Stimulated activated naive CD8-positive, alpha-beta T cell treated with anti-CD3 and anti-CD28 coated beads, Interleukin-15, Interleukin-2, amounts not matched to agents 100 U/mL and 50 U/mL, for 24 hours (primary cell): ENCODE measurements at places on chromosomes 6 and 20.

- DNase-seq = no peak
These were observed 152.5 kb downstream of the FOXC1 start for GRCh38 chr6:1762203-1762602.

- DNase-seq = no peak
These were observed 124.8 kb downstream of the SH3BGRL2 start for GRCh38 chr6:79755967-79756366.

- DNase-seq = no peak
These were observed 408.7 kb downstream of the MMUT start for GRCh38 chr6:49054311-49054710.

GRCh38 chr6:167589615-167589940, 237.1 kb upstream of the AFDN start:
- no peak for DNase-seq

GRCh38 chr6:152170702-152171667, 363.5 kb downstream of the ESR1 start:
- DNase-seq = peak; percentile 44

GRCh38 chr6:160756871-160757270, 54.8 kb downstream of the PLG start:
- DNase-seq = no peak
